ENCODE measurements at places on chromosomes 12 and 14.
A peak's percentile ranks its signal among the peaks of the same experiment; 100 is the strongest.

DNA sequence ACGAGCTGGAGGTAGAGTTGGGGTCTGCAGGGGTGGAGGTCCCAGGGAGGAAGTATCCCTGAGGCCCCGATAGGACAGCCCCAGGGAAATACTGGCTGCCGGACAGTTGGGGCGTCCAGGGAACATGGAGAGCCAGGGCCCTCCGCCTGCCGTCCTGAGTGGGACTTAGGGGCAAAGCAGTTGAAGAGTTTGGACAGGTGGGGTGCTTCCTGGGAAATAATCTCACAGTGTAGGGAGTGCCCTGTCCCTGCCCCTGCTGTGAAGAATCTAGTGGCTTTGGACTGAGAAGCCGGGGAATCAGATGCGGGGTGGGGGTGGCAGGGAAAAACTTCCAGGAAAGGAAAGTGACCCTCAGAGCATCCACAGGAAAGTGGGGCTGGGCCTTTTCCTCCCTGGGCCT is 9.8 kb upstream of the HHIPL1 start:
- DNase-seq, result no peak

- DNase-seq, result no peak
Measured at GRCh38 chr14:27727251-27727770, 1039.3 kb upstream of the FOXG1 start.

GRCh38 chr14:100804558-100805309 is 21.2 kb upstream of the MEG3 start:
- DNase-seq, result no peak

DNA sequence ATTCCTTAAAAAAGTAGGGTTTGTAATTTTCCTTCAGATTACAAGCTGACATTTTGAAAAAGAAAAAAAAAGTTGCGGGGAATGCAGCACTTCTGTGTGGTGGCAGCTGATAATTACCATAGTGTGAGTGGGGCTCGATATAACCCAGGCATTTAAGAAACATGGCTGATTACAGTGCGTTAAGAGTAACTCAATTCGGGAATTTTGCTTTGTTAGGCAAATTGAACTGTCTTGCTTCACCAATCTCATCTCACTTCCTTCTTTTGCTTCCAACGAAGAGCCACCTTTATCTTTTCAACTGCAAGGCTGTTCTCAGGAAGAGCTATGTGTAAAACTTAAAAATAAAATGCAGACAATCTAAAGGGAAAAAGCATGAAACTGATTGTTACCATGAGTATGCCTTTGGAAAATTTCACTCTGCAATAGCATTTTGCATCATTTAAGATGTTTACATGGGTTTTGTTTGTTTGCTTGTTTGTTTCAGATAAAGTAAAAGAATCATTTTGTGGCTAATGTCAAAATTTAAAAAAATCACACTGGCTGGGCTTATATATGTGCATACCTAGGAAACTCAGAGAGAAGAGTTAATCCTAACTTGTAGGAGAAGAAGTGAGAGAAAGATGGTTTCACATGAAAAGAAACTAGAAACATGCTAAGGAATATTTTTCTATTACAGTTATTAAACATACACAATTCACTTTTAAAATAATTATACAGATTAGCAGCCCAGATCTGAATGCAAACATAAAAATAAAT is 295.9 kb upstream of the ATP2B1 start:
- no peak for DNase-seq

GRCh38 chr12:4011597-4011996 is 138.4 kb upstream of the PARP11 start:
- DNase-seq, result no peak

DNA sequence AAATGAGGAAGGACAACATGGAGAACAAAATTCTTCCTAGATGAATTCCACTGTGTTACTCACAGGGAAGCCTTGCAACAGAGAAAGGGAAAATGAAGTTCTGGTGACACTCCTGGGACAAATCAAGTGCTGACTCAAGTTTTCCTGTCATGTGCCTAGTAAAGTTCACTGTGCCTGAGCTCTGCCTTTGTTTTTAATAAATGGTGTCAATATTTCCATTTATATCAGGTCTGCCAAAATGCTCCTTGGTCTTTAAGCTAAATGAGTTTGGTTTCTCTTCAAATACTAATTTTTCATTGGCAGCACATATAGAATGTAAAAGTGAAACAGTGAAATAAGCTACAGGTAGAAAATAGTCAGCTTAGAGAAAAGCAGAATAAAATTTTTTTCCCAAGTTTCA is 33.0 kb downstream of the HIGD1C start:
- no peak for DNase-seq

DNA sequence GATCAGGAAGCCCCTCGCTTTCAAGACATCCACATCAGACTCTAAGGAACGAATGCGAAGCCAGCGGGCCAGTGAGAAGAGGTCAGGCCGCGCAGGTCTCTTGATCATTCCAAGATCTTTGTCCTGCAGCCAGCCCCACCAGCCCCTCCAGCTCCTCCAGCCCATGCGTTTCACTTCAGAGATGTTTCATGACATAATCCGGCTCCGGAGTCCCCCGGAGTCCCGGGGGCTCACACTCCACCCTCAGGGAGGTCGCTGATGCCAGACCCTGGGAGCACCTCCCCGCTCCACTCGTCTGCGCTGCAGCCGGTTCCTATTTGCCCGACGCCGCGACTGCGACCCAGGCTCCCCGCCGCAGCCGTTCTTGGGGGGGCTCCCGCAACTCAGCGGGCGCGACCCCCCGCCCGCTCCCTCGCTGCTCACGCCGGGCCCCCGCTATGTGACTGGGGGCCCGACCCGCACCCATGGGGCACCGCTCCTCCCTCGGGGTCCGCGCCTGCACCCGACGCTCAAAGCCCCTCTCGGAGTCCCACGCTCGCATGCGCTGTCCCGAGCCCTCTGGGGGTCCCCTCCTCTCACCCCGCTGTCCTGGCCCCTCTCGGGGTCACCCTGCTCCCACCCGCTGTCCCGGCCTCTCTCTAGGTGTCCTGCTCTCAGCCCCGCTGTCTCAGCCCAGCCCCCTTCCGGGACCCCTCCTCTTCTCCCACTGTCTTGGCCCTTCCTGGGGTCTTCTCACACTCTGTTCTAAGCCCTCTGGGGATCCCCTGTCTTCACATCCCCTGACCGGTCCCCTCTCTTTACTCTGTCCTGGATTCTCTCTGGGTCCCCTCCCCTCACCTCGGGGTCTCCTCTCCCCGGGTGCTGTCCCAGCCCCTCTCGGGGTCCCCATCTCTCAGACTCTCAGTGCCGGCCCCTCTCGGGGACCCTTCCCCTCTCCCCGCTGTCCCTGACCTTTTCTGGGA is 1.1 kb downstream of the TAOK3 start:
- DNase-seq, result peak; percentile 39

GRCh38 chr14:74856366-74856765 is 19.6 kb downstream of the PROX2 start:
- no peak for DNase-seq

- DNase-seq, result no peak
Measured at GRCh38 chr12:91215940-91216454, 33.4 kb upstream of the DCN start.

GRCh38 chr14:83162361-83162929 is 1628.8 kb upstream of the SEL1L start:
- no peak for DNase-seq

DNA sequence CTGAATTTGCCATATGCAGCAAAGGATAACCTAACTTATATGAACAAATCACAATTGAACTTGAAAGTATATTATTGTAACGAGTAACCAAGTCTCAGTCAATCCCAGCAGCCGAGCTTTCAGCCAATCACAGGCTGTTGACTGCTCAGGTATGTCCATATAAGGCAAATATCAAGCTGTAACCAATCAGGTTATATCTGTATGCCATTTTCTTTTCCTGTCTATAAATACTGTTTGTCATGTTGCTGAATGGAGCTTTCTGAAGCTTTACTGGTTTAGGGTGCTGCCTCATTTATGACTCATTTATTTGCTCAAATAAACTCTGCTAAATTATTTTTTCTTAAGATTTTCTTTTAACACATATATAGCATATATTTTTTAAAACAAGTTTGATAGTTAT is 1059.5 kb downstream of the GALC start:
- no peak for DNase-seq

DNA sequence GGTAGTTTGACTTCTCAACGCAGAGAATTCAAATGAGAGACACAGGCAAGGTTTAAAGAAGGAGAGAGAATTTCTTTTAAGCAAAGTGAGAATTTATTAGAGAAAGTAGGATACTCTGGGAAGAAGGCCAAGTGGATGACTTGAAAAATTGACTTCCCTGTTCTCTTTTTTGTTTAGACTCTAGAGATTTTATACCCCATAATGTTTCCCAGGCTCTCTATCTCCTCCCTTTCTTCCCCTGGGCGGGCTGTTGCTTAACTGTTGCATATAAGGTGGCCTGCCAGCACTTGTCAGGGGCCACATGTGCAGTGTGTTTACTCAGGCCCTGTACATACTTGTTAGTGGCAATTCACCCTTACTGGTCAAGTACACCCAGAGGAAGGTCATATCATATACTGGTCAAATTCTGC is 403.7 kb downstream of the SLC6A15 start:
- DNase-seq, result no peak

DNA sequence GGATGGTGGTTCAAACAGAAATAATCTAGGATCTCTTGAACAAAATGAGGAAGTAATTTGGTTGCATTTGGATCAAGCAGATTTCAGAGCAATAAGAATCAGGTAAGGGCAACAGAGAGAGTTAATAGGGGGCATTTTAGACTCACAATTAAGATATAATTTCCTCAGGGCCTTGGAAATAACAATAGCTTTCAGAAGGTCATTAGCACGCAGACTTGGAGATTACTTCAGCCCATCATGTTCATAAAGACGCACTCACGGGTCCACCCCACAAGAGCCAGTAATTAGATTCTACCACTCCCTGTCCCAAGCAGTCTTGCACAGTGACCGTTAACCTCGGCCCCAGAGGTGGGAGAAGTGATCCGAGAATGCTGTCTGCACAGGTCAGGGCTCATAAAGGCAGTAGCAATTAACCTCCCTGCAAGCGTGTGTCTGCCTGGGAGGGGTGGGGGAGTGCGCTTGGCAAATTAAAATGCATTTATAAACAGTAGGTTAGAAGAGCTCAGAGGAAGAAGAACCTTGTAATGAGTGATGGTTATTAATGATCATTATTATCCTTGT is 125.7 kb upstream of the CCDC196 start:
- DNase-seq, result peak; percentile 58

- no peak for DNase-seq
Measured at GRCh38 chr12:80813820-80814219, 97.1 kb downstream of the MYF5 start.

DNA sequence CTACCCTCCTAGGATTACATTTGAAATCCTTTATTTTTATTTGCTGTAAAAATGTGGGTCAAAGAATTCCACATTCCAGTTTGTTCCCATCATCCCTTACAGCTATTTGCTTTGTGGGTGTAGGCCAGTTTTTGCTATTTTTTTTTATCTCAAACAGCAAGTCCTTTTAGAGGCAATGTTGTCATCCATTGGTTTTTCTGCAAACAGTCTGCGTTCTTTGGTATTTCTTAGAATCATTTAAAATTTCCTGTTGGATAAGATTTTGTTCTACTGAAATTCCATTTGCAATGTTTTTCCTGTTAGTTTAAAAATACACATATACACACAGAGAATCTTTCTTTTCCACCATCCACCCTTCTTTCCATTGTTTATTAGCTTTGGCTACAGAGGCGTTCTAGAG is 53.3 kb upstream of the STK38L start:
- DNase-seq, result peak; percentile 11

DNA sequence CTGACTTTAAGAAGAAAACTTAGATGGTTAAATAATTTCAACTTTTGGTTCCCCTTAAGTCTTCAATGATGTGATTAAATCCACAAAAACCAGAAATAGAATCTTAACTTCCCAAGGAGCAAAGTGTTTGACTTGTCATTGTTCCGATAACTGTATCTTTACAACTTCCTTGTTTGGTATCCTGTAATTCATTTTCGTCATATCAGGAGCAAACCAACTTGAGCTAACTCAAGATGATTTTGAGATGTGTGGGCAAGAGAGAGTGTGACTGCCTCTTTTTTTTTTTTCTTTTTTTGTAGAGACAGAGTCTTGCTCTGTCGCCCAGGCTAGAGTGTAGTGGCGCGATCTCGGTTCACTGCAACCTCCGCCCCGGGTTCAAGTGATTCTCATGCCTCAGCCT is 25.3 kb downstream of the DRAM1 start:
- no peak for DNase-seq

- DNase-seq, result no peak
Measured at GRCh38 chr12:70487440-70487839, 121.3 kb downstream of the KCNMB4 start.

DNA sequence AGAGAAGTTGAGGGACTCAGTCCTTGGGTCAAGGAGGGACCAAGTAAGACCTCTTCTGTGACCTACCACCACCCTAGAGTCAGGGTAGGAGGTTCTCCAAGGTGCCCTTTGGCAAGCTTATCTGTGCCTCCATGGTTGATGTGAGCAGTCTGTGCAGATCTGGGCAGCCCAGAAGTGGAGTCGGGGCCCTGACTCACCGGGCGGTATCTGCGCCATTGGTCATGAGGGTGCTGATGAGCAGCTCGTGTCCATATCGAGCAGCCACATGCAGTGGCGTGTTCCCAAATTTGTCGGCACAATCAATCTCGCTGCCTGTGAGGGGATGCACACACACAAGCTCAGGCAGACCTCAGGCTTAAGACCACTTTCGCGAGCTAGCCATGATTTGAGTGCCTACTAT is 5.1 kb downstream of the ANKRD52 start:
- no peak for DNase-seq

GRCh38 chr14:99688629-99689028 is 4.5 kb downstream of the CYP46A1 start:
- DNase-seq, result no peak

DNA sequence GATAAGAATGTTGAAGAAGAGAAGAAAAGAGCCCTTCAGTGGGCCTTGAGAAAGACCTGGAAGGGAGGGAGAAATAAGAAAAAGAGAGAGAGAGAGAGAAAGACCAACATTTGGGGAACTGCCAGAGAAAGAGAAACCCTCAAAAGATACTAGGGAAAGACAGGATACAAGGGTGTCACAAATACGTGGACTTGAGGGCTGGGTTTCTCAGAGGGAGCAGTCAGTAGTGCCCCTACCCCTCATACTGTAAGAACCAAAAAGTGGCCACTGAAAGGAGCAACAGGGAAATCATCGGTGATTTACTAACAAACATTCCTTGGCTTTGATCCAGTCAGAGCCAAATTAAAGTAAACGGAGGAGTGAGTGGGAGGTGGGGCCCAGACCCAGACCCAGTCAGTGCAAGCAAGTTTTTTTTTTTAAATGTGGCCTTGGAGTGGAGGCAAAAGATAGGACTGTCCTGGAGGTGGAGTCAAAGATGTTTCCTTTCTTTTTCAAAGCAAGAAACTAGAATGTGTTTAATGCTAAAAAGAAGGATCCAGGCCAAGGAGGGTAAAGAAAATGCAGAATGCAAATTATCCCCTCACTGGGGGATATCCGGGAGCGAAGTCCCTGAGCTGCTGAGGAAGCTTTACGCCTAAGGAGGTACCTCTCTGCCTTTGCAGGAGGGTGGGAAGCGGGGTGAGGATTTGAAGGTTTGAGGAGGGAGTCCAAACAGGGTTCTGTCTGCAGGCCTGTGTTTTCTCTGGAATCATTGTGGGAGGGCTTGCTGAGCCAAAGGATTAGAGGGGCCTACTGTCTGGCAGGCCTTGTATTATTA is 143.5 kb upstream of the AMIGO2 start:
- DNase-seq, result peak; percentile 23

GRCh38 chr14:72075649-72076334 is 143.6 kb downstream of the RGS6 start:
- DNase-seq, result no peak
